ENCODE measurements at places on chromosomes 11 and 22.

- no peak for DNase-seq
Observed at GRCh38 chr22:28064920-28065319, 145.9 kb upstream of the PITPNB start.

- no peak for DNase-seq
Observed at GRCh38 chr11:47056261-47056915, 119.8 kb downstream of the CSTPP1 start.

- DNase-seq = no peak
Observed at GRCh38 chr11:125579811-125580210, 10.5 kb downstream of the EI24 start.

GRCh38 chr22:36274531-36274930, 21.6 kb downstream of the APOL1 start:
- DNase-seq = no peak

GRCh38 chr22:20807315-20807752, 33.4 kb downstream of the SERPIND1 start:
- DNase-seq = no peak

- peak; percentile 41 for DNase-seq
Observed at GRCh38 chr11:66720223-66720898, 8.7 kb downstream of the SPTBN2 start.

GRCh38 chr22:38111925-38112355, 1.5 kb upstream of the BAIAP2L2 start:
- no peak for DNase-seq

DNA sequence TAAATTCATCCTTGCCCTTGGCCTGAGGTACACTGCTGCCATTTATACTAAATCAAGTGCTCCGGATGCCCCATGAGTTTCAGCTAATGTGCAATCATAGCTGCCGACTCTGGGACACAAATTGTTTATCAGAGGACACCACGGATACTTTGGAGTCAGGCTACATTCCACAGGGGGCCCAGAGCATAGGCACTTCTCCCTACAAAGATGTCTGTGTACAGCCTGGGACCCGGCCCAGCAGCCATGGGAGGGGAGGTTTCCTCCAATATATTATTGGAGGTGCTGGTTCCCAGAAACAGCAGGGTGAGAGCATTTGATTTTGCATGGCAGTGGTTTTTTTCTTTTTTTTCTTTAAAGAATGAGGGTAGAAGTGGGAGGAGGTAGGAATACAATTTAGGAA, 31.3 kb downstream of the HTR3B start:
- no peak for DNase-seq

GRCh38 chr22:11066458-11067285, 4461.3 kb upstream of the OR11H1 start:
- no peak for DNase-seq

- no peak for DNase-seq
Observed at GRCh38 chr22:22111267-22111751, 128.7 kb upstream of the TOP3B start.

DNA sequence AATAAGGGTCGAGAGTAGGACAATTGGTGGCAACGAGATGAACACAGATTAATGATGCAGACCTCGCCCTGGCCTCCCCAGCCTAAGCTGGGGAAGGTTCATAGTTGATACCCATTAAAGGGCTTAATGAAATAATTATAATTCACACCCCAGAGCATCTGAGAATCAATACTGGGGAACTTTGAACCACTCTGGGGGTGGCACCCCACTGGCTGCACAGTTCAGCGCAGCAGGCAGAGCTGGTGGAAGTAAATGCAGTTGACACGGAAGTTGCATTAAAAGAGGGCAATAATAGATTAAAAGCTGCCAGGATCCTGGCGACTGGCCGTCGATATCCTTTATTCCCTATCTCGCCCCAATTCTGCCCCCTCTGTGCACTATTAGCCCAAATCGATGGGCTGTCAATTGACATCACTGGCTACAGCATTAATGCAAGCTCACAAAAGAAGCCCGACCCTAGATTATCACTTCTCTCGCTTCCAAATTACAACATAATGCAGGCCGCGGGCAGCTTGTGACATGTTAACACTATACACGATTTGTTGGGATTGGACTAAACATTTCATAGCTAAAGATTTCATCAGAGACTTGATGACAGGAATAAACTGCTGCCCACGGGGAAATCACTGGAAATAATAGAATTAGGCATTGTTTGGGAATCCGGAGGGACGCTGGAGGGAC, 14.5 kb downstream of the HSPA8 start:
- DNase-seq = no peak

Measured in stimulated activated CD4-positive, alpha-beta T cell treated with anti-CD3 and anti-CD28 coated beads, Interleukin-12 subunit alpha, Interleukin-12 subunit beta, amount 100 ng/mL, for 24 hours (primary cell).